Hypothalamus (tissue), 51 donors: ENCODE measurements at places on chromosomes 3 and 15.

GRCh38 chr3:175240921-175241320 lies 381.8 kb downstream of the NAALADL2 start:
- DNase-seq, result no peak

- DNase-seq, result no peak
Measured at GRCh38 chr3:94004301-94004910, 24.0 kb downstream of the STX19 start.

- DNase-seq, result no peak
Measured at GRCh38 chr15:27669641-27670040, 429.5 kb downstream of the OCA2 start.

DNA sequence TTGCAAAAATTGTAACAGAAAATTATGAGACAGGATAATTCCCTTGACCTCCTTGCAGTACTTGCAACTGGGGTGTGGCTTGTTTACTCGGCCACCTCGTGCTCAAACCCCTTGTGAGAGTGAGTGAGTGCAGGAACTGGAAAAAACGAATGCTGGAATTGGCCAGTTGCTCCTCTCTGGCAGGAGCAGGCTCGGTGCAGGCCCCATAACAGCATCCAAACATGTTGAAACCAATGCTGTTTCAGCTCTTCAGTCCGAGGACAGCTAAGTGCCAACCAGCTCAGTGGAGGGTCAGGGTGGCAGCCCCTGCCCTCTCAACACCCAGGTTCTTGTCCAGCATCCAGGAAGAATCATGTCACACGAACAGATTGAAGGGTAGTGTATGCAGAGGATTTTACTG lies 36.9 kb downstream of the METTL6 start:
- no peak for DNase-seq

GRCh38 chr3:31250116-31250777 lies 282.5 kb upstream of the STT3B start:
- DNase-seq, result no peak

DNA sequence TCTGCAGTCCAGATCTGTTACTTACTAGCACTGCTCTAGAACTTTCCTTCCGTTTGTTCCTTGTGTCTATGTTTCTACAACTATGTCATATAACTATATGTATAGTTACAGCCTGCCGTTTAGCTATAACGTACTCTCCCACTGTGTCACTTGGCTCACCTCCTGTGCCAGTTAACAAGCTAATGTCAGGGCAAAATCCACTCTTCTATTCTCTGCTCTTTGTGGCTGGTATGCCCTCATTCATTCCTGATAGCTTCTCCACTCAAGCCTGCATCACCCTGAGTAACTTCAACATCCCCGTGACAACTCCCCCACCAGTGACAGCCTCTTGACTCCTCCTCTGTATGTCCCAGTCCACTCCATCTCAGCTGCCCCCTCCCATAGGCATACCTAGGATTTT lies 229.2 kb downstream of the TJP1 start:
- DNase-seq, result no peak

- no peak for DNase-seq
Measured at GRCh38 chr3:138059261-138059660, 49.3 kb downstream of the CLDN18 start.

DNA sequence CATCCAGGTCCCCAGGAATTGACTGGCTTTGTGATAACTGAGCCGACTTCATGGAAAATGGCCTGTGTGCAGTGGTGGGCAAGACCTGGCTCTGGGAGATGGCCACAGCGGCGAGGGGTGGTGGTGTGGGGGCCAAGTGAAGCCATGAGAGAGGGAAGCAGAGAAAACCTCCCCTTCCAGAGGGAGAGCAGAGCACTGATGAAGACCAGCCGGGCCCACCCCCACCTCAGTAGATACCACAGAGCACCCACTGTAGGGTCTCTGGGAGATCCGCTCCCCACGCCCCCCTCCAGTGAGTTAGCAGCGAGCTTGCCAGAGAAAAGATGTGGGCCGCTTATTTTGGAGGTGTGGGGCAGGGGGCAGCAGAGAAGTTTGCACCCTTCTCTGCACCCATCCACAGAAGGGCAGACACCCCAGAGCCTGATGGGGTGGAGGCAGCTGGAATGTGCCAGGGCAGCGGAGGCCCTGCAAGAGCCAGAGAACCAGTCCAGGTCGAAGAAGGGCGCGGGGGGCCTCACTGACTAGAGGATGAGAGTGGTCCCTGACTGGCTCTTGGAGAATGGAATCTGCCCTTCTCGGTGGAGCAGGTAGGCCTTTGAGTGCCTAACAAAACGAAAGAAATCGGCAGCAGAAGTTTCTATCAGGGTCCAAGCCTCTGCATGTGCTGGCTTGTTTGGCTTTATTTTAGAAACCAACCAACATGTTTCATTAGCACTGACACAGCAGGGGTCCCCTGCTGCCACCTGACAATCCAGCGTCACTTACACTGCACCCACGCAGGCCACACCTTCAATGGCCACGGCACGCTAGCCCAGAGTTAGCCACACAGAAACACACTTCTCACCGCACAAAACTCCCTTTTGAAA lies 28.3 kb downstream of the MELTF start:
- DNase-seq, result no peak

DNA sequence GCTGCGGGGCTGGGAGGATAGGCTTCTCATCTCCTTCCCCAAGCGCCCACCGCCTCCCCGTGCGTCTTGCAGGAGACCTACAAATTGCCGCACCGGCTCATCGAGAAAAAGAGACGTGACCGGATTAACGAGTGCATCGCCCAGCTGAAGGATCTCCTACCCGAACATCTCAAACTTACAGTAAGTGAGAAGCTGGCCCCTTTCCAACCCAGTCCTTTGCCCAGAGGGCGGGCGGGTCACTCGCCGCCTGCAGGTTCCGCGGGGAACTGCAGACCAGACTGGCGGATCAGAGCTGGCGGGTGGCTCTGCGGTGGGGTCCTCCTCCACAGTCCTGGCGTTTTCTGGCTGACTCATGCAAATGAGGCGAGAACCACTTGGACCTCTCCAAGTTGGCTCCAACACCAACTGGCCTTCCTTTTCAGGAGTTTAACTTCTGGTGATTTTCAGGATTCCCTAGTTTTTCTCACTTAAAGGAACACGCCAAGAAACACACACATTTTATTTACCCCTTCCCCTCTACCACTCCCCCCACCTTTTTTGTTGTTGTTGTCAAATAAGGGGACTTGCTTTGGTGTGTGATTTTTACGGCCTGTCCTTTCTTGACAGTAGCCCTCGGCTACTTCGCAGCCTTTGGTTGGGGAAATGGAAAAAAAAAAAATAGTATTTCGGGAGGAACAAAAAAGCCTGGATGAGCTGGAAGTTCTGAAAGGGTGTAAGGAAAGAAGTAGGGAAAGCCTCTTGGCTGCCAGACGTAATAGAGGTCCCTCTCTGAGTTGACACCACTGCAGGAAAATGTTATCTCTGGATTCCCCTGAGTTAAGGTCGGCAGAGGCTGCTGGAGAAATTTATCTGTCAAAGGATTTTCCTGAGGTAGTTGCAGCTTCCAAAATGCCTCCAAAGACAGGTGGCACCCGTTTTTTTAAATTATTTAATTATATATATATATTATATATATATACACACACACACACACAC lies 1.3 kb downstream of the BHLHE40 start:
- DNase-seq, result no peak

DNA sequence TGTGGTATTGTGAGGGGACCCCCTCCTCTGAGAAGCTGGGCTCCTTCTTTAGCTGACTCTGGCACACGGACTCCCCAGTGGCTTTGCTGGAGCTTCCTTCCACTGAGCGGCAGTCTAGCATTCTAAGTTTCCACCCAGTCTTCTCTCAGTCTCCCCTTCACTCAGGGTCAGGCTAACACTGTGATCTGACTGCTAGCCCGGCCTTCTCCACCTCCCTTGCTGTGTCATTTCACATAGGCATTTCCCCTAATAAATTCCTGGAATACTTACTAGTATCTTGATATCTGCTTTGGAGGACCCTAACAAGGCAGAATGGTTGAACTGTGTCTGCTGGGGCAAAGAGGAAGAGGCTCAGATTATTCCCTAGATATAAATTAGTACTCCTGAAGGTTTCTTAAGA lies 106.2 kb upstream of the THBS1 start:
- DNase-seq, result no peak

DNA sequence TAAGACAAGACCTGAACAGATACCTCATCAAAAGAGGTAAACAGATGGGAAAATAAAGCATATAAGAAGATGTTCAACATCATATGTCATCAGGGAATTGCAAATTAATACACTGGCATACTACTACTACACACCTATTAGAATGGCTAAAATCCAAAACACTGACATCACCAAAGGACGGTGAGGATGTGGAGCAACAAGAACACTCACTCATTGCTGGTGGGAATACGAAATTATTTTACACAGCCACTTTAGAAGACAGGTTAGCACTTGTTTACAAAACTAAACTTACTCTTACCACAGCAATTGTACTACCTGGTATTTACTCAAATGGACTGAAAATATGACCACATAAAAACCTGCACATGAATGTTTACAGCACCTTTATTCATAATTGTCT lies 119.6 kb downstream of the GSK3B start:
- no peak for DNase-seq

DNA sequence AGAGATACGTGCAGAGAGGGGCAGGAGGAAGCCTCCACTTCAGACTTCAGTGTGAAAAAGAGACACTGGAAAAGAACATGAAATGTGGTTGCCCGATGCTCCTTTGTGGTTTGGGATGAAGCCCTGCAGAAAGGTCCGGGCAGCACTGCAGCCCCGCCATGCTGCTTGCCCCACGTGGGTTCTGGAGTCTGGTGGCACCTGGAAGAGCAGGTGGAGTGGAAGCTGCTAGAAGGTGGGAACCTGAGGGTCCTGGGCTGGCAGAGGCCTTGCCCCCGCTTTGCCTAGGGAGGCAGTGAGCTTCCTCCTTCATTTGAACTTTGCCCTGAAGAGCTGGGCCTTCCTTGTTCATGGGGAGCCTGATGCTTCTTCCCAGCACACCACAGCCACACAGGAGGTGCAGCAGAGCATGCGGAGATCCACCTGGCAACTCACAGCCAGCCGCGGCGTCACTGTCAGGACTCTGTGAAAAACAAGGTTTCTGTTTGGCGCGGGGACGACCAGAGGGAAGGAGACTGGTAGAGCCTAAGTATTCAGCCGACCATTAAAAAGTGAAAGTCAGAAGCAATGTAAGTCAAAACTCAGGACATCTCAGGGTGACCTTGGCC lies 59.0 kb downstream of the APBA2 start:
- DNase-seq, result no peak

GRCh38 chr3:197959500-197959890 lies 522 bp upstream of the LMLN start:
- no peak for DNase-seq

DNA sequence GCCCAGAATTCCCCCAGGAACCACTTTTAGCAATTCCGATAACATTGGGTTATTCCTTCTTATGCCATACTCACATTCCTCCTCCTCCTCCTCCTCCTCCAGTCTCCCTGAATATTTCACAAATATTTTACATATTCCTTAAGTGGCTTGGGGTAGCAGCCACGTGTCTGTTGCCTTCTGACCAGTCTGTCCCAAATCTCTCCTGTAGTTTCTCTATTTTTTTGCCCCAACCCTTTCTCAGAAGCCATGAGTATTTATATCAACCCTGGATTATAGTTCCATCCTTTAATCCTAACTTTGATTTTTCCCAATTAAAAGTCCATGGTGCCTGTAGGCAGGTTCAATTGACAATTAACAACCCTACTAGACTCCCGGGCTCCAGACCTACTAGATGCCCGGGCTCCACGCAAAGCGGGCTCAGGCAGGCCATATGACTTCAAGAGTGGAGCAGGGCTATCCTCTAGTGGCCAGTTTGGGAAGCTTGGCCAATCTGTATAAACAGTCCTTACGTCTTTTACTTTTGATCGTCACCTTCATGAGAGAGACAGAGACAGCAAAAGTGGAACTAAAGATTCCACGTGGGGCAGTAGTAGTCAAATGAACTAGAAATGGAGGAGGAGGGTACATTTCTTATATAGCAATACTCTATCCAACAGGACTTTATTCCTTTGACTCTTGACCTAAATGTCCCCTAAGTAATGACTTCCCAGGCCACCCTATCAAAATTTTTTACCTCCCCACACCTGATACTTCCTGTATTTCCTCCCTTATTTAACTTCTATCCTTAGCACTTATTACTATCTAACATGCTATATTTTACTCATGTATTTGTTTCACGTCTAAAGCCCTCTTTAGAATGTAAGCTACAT lies 69.7 kb downstream of the USF3 start:
- peak; percentile 51 for DNase-seq

GRCh38 chr15:46110755-46111154 lies 475.9 kb downstream of the SQOR start:
- DNase-seq, result no peak

DNA sequence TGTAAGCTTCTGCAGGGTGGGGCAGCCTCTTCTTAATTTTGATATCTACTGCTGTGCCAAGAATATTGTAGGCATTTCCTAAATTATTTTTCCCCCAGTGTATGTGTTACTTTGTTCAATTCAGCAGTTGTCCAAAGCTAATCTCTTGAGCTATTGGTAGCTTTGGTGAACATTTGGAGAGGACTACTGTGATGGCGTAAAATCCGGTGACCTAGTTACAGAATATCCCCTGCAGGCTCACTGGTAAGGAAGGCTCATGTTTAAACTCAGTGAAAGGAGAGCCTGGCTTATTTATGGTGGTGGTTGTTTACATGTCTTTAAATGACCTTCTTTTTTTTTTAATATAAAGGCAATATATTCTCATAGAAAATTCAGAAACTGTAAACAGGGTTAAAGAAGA lies 105.6 kb downstream of the LPP start:
- no peak for DNase-seq

- DNase-seq, result no peak
Measured at GRCh38 chr15:58293622-58294550, 137.9 kb upstream of the LIPC start.

DNA sequence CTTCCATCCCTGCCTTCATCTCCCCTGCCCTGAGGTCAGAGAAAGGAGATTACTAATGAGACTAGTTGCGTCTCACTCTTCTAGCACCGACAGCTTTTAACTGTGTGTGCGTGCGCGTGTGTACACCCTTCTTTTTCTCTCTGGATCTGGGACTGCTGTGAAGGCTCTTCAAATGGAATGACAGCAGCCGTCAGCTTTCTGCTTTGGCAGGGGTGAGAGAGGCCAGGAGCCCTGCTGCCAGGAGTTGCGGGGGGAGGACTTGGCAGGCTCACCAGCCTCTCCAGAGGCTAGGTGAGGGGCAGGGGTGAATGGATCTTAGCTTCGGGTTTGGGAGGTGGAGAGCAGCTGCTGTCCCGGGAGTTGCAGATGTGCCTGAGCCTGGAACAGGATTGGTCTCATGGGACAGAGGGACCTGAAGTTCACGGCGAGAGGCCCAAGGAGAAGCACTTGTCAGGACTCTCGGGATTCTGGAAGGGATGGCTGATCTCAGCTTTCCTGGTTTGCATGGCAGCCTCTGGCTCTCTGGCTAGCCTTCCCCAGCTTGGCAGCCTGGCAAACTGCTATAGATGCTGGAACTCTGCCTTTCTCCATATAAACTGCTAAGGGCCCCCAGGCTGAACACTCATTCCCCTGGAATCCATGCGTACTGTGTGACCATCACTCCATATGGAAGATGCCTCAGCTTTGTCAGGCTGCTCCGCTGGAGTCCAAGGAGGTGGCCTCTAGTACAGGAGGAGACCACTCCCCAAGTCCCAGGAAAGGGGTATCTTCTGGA lies 16.6 kb downstream of the TEX264 start:
- no peak for DNase-seq
